ENCODE measurements at places on chromosomes 2 and 18.

DNA sequence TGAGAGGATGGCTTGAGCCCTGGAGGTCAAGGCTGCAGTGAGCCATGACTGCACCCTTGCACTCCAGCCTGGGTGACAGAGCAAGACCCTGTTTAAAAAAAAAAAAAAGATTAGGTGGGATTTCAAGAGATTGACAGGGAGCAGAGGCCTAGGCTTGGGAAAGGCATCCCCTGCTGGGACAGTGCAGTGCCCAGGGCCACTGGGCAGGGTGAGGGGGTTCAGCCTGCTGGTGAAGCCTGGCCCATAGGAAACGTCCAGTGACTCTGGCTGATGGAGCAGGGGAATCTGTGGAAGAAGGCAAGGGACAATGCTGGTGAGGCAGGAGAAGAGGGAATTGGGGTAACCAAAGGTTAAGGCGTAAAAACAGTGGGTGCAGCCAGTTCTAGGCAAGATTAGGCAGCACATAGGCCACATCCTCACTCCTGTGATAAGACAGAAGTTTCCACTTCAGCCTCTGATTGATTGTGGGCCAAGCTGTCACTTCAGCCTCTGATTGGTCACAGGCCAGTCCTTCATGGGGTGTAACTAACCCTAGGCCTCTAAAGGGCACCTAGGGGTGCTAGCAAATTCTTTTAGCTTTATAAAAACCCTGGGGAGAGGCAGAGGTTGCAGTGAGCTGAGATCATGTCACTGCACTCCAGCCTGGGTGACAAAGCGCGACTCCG lies 128.6 kb downstream of the MSH2 start:
- DNase-seq = no peak

DNA sequence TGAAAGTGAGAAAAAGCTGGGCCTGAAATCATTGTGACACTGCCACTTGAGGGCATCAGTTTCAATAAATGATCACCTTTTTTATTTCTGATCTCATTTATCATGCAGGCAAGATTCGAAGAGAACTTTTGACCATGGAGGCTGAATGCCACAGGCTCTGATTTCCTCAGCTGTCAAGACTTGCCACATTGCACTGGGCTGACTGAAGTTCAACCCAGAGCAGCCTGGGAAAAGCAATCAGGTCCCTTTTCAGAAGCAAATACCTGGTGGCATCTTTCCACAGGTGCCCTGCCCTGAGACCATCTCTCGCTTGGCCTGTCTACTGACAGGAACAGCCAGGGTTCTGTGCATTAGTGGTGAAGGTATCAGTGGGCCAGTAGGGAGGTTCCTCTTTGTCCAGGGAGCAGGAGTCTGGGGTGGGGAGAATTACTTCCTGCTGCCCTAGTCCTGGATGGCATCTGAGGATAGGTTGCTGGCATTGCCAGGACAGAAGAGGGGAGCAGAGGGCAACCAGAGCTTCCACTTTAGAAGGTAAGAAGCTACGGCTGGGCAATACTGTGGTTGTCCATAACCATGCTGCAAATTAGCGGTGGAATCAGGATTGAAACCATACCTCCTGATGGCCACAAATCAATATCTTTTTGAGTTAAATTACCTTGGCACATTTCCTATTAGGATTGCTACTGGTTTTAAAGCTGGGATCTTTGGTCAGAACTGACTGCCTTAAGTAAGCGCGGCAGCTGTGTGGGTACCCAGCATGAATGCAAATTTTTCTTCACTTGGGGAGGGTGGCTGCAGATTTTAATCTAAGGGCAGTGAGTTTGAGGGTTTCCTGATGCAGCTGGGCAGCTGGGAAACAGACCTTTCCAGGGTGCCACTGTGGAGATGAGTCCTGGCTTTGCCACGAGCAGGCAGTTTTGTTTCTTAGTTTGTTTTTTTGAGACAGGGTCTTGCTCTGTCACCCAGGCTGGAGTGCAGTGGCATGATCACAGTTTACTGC lies 394.5 kb downstream of the ALK start:
- DNase-seq = no peak

DNA sequence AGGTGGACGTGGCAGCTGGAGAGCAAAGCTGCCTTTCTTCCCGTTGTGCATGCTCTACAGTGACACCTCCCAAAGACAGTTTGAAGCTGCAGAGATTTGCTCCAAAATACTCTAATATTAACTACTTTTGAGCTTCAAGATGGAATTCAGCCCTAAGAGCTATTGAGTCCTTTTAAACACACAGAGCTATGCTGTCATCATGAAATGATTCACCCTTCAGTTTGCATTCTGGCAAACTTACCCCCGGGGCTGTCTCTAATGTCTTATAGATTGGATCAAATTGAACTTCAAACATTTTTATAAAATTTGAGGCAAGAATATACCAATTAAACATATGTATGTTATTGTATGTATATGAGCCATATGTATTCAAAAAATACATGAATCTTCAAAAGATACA lies 110.7 kb upstream of the EFEMP1 start:
- no peak for DNase-seq

GRCh38 chr18:1503847-1504246 lies 599.2 kb downstream of the ADCYAP1 start:
- DNase-seq = no peak

- no peak for DNase-seq
Measured at GRCh38 chr2:65130664-65131175, 814 bp upstream of the RAB1A start.

- no peak for DNase-seq
Measured at GRCh38 chr2:112118148-112118547, 20.0 kb upstream of the FBLN7 start.

DNA sequence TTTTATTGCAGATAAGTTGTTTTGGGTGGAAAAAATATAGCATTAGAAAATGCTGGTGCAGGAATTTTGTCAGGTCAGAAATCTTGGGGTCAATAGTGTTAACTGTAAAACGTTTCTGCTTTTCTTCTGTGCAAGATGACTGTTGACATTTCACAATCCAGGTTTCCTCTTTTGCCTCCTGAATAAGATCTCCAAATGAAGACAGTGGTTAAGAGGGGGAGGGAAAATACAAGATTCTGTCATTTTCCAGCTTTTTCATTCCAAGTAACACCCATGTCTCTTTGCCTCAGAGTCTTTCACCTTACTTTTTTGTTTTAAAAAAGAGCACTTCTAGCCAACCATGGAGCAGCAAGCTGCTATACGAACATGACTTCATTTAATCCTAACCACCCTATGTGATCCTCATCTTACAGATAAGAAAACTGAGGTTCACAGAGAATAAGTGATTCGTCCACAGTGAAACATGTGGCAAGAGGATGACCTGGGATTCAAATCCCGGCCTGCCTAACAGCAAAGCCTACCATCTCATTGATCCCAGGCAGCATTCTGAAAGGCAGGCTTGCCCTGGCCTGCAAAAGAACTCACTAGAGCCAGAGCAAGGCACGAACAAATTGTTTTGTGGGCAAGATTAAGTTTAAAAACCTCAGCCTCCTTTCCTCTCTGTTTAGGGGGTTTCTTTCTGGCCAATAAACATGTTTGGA lies 3.0 kb downstream of the PLEK start:
- no peak for DNase-seq

DNA sequence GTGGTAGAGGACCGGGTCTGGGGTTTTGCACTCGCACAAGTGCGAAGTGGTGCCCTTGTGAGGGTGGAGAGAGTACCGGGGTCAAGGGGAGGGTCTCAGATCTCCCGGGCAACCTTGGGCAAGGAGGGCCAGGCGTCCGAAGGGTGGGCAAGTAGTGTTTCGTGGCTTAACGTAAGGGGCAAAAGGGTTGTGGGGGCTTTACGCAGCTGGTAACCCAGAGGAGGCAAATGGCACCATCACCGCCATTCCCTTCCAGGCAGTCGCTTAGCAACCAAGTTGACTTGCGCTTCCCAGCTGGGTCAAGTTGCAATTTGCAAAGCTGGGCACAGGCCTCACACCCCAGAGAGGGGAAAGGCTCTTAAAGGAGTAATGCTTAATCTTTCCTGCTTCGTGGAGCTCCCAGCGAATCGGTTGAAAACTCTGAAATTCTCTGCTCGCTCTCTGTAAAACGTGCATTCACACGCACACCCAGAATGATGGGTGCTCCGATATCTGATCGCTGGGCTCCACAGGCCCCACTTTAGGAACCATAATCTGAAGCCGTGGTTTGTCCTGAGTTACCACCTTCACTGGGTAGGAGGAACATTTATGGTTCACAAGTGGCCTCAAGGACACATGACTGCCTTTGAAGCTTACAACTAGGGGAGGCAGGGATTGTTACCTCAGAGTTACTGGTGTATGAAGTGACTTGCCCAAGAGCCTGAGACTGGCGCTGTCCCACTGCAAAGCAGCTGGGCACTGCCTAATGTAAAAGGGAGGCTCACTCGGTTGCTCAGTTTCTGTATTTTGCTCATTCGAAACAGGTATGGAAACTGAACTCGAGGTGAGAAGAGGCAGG lies 127.9 kb downstream of the UXS1 start:
- no peak for DNase-seq

DNA sequence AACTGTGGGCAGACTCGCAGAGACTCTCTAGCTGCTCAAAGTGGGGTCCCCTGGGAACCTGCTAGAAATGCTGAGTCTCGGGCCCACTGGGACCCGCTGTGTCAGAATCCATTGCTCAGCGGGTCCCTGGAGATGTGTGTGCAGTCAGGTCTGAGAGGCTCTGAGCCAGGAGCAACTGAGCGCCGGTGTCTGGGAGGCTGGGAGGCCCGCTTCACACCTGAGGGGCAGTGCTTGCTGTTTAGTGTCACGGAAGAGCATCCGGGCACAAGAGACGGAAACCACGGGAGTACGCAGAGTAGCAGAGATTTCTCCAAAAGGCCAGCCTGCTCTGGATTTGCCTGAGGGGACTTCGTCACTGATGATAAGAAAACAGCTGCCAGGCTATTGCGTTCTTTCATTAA lies 70.1 kb downstream of the EDAR start:
- no peak for DNase-seq

- no peak for DNase-seq
Measured at GRCh38 chr2:50691513-50691912, 340.4 kb downstream of the NRXN1 start.

GRCh38 chr2:29725610-29726009 lies 195.8 kb downstream of the ALK start:
- DNase-seq = no peak

- no peak for DNase-seq
Measured at GRCh38 chr2:157052685-157053224, 204.8 kb upstream of the GALNT5 start.

DNA sequence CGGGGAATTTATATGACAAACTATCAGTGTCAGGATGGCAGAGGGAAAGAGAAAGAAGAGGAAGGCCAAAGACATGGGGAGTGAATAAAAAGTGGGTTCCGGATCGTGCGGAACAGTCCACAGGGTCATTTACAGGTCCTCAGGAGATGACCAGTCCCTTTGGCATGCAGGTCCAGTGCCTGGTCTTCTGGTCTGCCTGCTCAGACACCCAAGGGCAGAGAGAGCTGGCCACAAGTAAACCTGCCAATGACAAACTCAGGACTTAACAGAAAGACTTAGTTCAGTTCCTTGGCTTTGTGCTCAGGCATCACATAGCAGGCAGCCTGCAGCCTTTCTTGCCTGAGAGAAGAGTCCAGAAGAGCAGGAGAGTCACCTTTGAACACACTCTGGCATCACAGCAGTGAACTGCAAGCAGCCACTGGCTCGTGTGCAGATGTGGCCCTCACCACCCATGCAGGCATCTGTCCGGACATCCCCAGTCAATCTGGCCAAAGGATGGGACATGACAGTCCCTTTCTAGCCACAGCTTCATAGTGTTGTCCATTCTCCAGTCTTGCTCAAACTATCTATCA lies 14.0 kb downstream of the TMEM127 start:
- no peak for DNase-seq

GRCh38 chr2:19911808-19912509 lies 10.2 kb upstream of the TTC32 start:
- DNase-seq = no peak
